ENCODE measurements at places on chromosomes 2 and 18. TPM values are rescaled to one million over a fixed set of nuclear protein-coding genes. Genes with fewer than 3 reads are reported as not detected.

- no peak for DNase-seq
Observed at GRCh38 chr2:45932278-45932975, 281.0 kb downstream of the PRKCE start.

DNA sequence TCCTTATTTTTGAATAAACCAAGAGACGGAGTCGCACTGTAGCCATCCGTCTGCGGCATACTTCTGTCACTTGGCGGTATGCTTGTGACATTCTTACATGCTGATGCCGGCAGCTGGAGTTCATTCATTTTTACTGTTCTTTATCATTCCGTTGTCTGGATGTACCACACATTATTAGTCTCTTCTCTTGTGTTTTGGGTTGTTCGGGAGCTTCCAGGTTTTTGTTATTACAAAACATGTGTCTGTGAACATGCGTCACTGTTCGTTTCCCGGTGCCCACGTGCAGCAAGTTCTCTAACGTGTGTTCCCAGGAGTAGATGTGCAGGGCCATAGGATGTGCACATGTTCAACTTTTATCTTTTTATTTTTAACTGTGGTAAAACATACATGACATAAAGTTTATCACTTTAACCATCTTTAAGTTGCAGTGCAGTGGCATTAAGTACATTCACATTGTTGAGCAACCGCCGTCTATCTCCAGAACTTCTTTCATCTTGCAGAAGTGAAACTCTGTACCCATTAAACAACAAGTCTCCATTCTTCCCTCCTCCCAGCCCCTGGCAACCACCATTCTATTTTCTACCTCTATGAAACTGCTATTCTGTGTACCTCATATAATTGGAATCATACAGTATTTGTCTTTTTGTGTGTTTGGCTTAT is 40.1 kb downstream of the MTCL1 start:
- no peak for DNase-seq

GRCh38 chr2:113027691-113028090 is 22.4 kb downstream of the IL36A start:
- no peak for DNase-seq

GRCh38 chr2:3099145-3099859 is 278.3 kb downstream of the EIPR1 start:
- DNase-seq: no peak

DNA sequence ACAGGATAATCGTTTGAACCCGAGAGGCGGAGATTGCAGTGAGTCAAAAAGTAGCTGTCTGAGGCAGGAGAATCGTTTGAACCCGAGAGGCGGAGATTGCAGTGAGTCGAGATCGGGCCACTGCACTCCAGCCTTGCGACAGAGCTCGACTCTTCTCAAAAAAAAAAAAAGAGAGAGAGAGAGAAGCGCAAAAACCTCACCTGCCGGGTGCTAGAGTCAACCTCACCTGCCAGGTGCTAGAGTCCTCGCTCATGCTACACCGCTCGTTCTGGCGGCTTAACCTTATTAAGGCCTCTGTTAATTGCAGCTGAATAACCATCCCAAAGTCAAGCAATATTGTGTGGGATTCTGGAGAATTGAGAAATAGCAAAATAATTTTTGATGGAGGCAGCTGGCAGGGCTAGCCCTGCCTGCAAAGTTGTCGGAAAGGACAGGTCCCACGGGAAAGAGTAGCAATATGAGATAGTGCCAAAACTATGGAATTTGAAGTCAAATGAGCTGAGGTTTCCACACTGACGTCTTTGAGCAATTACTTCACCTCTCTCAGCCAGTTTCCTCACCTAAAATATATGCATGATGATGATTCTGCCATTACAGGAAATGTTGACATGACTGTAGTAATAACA is 644 bp upstream of the DYM start:
- no peak for DNase-seq

- no peak for DNase-seq
Observed at GRCh38 chr2:150110548-150110947, 376.9 kb downstream of the RND3 start.

GRCh38 chr2:71720283-71720560 is 266.9 kb downstream of the DYSF start:
- DNase-seq: no peak

DNA sequence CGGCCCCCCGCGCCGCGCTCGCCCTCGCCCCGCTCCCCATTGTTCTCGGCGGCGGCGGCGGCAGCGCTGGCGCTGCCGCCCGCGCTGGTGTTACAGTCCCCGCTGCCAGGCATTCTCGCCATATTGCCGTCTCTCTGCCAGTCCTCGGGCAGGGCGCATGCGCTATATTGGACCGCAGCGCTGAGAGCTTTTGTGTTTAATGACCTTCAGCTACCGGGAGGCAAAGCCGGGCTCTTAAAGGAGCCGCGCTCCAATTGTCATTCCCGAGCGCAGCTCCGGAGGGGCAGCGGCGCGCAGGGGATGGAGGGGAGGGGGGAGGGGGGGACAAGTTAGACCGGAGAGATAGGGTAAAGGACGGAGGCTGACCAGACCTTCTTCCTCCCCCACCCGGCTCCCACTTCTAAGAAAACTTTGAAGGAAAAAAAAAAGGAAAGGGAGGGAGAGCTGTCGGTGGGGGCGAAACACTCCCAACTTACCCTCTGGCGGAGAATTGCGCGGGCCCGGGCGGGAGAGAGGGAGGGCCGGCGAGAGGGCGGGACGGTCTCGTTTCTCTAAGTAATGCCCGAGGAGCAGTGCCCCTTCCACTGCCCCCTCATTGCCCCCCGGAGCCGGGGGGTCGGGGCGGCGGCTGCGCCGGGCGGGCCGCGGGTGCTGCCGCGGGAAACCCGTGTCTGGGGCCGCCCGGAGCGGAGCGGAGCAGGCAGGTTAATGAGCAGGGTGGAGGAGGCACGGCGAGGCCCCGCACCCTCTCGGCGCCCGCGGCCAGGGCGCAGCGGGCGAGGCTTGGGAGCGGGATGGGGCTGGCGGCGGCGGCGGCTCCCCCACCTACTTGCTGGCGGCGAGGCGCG is at the start of gene KCTD1:
TSS of gene KCTD1 (minus strand) at position 139 of the 848 bp plus-strand sequence. CDS start at position 122, 17 bp downstream.
- no peak for DNase-seq

DNA sequence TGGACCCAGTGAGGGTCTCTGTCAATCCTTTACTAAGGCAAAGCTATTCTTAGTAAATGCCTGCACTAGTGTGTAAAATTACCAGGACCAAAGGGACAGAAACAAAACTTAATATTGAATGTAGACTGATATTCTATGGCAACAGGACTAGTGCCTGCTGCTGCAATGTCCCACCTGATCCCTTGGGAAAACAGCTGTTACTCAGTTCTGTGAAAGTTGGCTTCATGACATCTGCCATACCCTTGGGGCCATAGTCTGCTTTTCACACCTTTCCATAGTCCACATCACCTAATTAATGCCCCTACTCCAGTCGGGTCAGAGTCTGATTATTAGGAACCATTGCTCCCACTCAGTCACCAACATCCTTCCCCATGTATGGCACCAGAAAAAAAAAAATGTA is 14.5 kb downstream of the DNAJC27 start:
- no peak for DNase-seq

DNA sequence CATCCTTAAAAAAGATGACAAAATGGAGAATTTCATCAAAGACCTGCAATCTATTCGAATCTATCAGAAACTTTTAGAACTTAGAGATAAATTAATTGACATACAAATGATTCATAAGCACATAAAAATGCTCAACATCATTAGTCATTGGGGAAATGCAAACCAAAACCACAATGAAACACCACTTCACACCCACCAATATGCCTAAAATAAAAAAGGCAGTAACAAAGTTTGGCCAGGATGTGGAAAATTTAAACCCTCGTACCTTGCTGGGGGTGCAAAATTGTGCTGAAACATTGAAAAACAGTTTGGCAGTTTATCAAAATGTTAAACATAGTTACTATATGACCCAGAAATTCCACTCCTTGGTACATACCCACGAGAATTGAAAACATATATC is 11.5 kb upstream of the EIF2AK3 start:
- no peak for DNase-seq

GRCh38 chr2:128752691-128753263 is 434.1 kb upstream of the HS6ST1 start:
- DNase-seq: no peak

DNA sequence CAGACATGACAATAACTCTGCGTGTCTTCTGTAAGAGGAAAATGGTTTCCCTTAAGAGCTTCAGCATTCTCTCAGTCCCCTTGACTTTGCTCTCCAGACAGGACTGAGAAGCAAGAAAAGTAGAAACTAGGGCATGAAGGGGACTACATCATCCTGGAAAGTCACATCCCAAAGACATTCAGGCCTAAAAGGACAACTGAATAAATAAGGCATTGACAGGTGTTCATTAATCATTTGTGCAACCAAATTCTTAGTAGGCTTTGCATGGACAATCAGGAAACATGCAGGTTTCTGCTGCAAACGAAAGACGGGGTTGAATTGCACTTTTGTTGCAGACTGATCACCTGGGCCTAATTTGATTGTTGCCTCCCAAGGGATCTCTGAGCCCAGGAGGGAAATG is 1.2 kb upstream of the SGPP2 start:
- no peak for DNase-seq

DNA sequence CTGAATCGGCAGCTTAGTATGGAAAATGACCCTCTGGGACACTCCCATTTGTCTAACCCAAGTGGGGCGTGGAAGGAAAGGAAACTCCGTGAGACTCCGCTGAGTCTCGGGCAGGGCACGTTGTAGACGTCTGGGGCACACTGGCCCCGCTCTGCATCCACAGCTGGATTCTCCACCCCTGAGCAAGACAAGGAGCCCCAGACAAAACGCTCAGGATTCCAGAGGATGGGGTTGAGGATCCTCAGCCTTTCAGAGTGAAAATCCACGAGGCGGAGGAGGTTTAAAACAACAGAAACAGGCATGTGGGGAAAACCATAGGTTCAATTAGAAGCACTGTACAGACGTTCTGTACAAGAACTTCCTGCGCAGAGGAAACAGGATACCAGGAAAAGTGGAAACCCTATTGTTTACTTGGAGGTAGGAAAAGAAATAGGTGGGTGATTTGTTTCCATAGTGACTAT is 124.9 kb upstream of the ZNF236 start:
- DNase-seq: no peak

The PSME4 gene
- total RNA-seq: 56.2 TPM

The HOXD3 gene
- not detected for total RNA-seq

The DAW1 gene
- not detected for total RNA-seq

The ABCB11 gene
- not detected for total RNA-seq

The ACMSD gene
- total RNA-seq: not detected

The ASB3 gene
- total RNA-seq: 19.1 TPM

The ACTG2 gene
- total RNA-seq: 0.97 TPM

The CMPK2 gene
- 3.9 TPM for total RNA-seq

The CELF4 gene
- not detected for total RNA-seq

The DES gene
- total RNA-seq: 0.80 TPM
